WERI-Rb-1 (cell line): ENCODE measurements at places on chromosomes 1 and 21.

- DNase-seq = no peak
Measured at GRCh38 chr1:197465528-197466327, 197.7 kb downstream of the CRB1 start.

DNA sequence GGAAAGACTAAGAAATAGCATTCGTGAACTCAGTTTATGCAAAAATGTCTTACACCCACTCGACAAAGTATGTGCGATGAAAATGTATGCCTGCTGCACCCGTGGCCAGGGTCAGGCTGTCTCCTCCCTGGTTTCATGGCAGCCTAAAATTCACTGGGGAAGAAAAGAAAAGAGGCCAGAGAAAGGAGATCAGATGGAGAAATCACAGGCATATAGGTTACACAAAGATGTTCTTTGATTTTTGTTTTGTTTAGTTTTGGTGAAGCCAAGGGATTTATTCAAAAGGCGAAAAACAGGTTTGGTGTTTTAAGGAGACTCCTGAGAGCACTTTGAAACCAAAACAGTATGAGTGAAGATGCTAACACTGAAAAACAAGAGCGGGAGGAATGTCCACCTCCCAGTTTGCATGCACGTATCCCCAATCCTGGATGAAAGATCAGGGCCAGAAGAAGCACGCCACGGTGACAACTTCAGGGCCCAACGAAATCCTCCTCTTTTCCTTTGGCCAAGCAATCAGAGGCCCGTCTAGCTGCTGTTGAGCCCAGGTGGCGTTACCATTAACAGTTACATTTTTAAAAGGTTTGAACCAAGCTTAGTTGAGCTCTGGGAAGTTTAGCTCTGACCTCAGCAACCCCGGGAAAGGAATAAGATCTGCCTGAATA, 992 bp upstream of the SSX2IP start:
- DNase-seq = no peak

- no peak for DNase-seq
Measured at GRCh38 chr1:9416506-9416905, 122.8 kb upstream of the SLC25A33 start.

DNA sequence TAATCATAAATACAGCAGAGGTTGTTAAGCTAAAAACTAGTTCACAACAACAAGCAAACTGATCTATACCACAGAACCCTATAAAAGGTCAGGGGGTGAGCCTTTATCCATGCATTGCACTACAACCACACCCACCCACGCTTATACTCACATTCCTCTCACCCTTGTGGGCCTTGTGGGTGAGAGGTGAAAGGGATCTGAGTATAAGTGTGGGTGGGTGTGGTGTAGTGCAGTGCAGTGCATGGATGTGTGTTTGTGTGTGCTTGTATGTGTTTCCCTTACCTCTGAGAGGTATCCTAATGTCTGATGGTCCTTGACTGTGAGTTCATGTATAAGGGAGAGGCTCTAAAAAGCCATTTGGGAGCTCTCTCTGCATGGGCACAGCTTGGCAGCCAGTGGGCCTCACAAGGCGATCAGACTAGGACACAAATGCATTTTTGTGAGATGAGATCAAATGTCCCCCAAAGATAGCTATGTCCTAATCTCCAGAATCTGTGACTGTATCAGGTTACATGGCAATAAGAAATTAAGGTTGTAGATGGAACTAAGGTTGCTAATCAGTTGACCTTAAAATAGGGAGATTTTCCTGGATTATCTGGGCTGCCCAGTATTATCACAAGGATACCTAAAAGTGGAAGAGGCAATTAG, 95.5 kb upstream of the DPT start:
- peak; percentile 13 for DNase-seq

- DNase-seq = peak; percentile 91
Measured at GRCh38 chr1:154546264-154547063, 12.0 kb downstream of the UBE2Q1 start.

GRCh38 chr1:226870026-226870400, 403 bp upstream of the PSEN2 start:
- no peak for DNase-seq

DNA sequence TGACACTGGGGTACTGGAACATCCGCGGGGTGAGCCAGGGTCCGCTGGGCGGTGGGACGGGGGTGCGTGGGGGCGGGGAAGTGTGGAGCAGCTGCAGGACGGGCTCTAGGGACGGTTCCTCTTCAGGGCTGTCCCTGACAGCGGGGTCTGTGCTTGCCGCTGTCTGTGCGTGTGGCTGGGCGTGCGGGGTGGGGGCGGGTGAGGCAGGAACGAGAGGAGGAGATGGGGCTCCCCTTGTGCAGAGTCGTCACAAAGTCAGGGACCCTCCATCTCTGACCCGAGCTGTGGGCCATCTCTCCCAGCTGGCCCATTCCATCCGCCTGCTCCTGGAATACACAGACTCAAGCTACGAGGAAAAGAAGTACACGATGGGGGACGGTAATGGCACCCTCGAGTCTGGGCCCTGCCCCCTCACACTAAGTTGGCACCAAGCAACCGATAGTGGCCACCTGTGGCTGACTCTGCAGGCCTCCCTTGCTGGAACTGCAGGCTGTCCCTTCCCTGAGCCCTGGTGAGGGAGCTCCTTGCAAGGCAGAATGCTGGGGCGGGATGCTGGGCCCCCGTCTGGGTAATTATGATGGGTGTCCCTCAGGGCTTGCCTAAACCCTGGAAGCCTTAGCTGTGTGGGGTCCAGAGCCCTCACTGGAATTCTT, 392 bp downstream of the GSTM2 start:
- peak; percentile 20 for DNase-seq

DNA sequence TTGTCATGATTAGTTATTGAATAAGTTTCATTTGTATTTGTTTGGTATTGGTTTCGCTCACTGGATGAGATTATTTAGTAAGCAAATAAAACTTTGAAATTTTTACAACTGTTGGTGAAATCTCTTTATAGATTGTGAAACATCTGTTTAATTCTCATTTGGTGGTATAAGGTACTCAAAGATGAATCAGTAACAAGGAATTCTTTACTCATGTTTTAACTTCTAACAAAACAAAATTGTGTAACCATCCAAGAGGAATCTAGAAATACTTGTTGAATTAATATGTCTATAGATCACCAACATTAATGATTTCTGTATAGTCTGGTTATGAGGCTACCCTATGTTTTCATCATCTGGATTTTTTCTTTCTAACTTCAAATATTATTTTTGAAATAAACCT, 62.8 kb upstream of the USP25 start:
- DNase-seq = no peak

DNA sequence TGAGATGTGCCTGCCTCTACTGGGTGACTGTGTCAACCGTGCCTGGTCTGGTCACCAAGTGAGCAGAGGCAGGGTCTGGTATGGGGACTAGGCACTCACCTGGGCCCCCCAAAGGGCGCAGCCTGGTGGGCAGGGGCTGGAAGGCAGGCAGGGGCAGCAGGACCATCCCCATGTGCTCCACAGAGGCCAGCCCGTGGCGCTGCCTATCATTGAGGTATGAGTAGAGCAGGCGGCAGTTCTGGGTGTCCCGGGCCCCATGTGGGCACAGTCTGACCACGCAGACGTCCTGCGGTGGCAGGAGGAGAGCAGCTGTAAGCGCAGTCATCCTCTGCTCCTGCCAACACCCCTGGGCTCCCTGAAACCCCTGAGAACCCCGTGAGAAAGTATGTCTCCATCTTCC, 23.7 kb downstream of the SPOCD1 start:
- peak; percentile 3 for DNase-seq

GRCh38 chr1:226956942-226957713, 17.0 kb downstream of the COQ8A start:
- DNase-seq = no peak

- no peak for DNase-seq
Measured at GRCh38 chr1:2910211-2910610, 108.7 kb upstream of the TTC34 start.

GRCh38 chr1:41837691-41838090, 81.0 kb downstream of the HIVEP3 start:
- DNase-seq = no peak

DNA sequence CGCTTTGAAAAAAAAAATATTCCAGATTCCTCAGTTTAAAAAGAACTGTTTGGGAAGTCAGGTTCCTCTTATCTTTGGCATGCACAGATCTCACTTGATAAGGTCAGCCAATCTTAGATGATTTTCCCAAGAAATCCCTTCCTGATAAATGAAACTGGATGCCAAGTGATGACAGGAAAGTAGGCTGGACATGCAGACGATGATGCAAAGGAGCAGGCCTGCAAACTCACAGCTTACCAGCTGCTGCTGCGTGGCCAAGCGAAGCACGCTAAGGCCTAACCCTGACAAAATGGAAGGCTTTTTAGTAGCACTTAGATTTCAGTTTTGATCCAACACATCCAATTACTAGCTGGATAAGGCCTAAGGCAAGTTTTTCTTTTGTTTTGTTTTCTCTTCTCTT, 10.1 kb downstream of the TADA1 start:
- no peak for DNase-seq

DNA sequence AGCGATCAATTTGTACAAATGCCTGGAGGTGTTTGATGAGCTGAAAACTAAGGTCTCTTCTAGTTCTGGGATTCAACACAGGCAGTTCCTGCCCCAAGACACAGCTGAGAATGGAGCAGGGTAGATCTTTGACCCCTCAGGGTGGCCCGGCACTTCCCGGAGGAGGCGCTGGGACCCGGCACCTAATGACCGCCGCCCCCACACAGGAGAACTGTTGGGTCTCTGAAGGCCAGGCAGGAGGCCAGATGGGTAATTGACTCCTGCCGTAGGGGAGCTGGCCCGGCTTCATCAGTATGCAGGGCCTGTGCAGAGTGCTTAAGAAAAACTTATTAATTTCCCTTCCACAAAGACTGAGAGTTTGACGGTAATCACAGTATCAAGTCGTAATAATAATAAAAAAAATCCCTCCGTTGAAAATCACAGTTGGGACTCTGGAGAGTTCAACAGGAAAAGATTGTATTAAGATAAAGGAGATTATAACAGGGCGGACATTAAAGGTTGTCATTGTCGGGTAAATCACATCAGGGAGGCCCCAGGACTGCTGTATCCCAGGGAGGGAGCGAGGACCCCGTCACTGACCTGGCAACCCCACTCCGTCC, 51.7 kb downstream of the UBIAD1 start:
- no peak for DNase-seq

DNA sequence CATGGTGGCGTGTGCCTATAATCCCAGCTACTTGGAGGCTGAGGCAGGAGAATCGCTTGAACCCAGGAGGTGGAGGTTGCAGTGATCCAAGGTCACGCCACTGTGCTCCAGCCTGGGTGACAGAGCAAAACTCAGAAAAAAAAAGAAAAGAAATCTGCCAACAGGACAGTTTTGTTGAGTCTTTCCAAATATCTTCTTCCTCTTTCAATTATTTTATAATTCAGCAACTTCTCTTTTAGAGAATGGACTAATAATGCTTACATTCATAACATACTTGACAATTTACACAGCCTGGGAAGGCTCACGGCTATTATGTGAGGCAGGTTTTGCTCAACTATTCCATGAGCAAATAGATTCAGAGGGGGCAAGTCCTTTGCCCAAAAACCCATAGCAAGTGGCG, 18.1 kb downstream of the CNR2 start:
- no peak for DNase-seq

DNA sequence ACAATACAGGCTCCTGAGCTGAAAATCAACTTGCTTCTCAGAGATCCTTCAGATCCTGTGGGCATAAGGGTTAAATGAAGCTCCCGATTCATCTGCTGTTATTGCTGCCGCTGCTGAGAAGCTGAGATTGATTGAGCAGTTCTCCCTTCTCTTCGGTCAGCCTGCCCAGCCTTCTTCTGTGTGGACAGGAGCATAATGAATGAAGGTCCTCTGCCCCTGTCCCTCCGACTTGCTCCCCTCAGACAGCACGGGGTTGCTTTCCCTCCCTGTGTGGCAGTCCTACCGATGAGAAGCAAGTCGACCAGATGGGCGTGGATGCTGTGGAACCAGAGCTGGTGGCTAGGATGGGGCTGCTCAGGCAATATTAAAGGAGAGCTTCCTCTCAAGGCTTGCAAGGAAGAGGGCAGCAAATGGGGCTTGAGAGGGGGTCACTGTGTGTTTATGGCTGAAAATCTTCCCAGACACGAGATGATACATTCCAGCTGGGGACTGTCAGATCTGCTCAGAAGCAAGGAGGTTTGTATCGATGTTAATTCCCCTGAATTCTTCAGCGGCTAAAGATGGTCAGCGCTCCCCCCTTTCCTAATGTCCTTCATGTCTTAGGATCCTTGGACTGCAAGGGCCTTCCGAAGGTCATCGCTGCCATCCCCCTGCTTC, 63.9 kb upstream of the GOLT1A start:
- no peak for DNase-seq

DNA sequence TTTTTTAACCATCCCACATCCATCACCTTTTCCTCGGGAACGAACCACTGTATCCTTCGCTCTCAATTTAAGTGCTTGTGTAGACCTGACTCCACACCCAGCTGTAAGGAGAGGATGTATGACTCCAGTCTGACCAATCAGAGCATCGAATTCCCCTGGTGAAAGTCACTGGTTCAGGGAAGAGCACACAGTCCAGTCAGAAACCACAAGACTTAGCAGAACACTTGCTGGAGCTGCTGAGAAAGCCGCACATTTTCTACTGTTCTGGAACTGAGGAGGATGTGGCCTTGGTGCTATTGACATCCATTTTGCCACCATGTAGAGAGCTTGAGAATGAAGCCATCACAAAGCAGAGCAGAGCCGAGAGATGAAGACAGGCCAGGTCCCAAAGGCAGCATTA, 59.9 kb upstream of the CNN3 start:
- DNase-seq = no peak

DNA sequence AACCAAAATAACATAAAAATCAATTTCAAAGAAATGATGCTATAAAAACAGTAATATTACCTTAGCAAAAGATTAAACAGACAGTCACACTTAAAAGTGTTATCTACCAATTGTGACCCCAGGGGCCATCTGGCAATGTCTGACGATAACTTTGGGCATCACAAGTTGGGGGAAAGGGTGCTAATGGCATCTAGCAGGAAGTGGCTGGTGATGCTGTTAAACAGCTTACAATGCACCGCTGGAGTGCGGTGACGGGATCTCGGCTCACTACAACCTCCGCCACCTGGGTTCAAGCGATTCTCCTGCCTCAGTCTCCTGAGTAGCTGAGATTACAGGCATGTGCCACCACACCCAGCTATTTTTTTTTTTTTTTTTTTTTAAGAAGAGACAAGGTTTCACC, 27.6 kb downstream of the NUP133 start:
- DNase-seq = no peak

DNA sequence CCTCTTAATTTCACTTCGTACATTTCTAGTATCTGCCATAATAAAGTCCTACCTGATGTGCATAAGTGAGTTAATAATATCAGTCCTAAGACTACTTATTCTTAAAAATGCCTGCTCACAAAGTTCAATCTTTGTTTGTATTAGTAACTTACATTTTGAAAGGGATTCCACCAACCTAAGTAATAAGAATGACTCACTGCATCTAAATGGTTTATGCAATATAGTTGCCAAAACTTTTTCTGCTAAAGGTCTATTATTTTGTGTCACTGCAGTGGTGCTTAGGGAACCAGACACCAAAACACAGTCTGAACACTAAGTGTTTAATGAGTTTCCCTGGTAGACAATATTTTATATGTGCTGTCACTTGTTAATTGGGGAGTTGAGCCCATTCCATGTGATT, 1.8 kb downstream of the ZNF669 start:
- no peak for DNase-seq

- no peak for DNase-seq
Measured at GRCh38 chr1:65431111-65431705, 10.7 kb downstream of the LEPR start.
